ENCODE measurements at places on chromosomes 16 and 17.

DNA sequence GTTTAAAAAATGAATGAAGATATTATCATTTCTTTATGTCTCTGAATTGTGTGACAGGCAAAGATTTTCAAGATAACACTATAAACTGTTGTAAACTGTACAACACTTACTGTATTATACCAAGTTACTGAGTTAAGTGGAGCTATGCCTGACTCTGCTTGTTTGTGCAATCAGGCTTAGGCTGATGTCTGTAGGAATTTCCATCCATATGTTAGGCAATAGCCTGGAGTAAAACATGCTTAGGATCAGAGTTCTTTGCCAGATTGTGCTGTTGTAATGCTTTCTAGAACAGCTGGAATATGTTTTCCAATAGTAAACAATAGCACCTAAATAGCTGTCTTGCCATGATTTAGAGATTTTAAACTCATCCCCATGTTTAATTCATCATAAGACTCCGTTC is 1496.7 kb downstream of the CDH11 start:
- DNase-seq, result no peak

GRCh38 chr17:48173191-48173984 is 65.8 kb downstream of the SNX11 start:
- no peak for DNase-seq

DNA sequence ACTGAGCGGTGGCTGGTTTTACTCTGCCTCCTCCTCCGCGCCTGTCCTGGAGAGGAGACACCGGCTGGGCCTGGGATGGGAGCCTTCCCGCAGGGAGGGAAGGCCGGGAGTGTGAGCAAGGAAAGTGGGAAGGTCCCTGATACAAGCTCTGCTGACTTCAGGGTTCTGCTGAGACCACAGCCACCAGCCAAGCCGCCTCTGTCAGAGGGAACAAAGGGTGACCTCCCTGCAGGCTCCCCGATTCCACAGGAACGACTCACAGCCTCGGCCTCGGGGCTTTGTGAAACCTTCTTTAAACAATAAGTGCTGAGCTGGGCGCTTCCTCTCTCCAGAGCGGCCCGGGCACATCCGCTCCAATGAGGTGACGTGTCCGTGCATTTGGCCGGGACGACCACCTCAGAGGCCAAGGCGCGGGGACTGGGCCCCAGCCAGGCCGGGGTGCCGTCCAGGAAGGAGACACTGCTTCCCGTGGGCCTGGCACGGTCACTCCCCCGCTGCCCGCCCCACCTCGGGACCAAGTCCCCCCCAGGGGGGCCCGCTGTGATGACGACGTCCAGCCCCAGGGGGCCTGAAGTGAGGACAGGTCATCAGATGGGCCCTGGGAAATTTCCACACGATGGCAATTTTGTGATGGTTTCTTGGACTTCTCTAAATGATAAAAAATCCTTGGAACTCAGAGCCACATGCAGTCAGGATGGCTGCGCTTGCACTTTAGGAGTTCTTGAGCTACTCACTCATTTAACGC is 11.8 kb upstream of the CIBAR2 start:
- DNase-seq, result peak; percentile 74

GRCh38 chr16:23920899-23921298 is 85.1 kb downstream of the PRKCB start:
- DNase-seq, result no peak

GRCh38 chr16:65409510-65409909 is 287.6 kb upstream of the CDH11 start:
- DNase-seq, result peak; percentile 58

- DNase-seq, result peak; percentile 61
Observed at GRCh38 chr17:57634713-57635465, 110.2 kb downstream of the CCDC182 start.

DNA sequence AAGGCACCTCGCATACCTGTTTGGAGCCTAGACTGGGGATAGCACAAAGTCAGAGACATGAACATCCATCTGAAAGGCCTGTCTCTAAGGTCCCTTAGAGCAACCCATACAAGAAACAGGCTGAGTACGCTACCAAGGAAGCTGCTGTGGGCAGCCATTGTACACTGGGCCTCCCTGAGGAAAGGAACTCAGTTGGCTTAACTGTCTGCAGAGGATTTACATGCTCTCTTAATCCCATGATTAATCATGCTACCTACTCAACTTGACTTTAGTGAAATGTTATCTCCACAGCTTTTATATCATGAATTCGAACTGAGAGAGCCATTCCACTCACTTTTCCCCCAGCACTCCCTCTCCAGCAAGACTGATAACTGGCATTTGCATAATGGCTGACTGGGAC is 26.0 kb downstream of the PHLPP2 start:
- DNase-seq, result no peak

GRCh38 chr16:75628351-75628750 is 5.3 kb upstream of the ADAT1 start:
- no peak for DNase-seq

DNA sequence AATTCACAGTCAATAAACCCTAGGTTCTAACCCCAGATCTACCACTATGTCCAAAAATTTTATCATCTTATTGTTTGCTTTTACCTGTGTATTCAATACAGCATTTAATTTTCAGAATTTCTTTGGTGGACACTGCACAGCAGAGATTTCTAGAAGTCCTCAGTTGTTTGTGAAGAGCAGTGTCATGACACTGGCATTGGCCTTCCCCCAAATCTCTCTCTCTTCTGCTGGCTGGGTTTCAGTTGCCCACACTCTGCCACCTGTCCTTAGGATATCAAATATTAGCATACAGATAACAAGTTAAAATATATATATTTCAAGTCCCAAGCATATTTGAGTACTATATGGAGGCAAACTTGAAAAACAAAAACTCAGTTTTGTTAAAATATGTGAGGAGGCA is 2.0 kb upstream of the THUMPD1 start:
- no peak for DNase-seq

DNA sequence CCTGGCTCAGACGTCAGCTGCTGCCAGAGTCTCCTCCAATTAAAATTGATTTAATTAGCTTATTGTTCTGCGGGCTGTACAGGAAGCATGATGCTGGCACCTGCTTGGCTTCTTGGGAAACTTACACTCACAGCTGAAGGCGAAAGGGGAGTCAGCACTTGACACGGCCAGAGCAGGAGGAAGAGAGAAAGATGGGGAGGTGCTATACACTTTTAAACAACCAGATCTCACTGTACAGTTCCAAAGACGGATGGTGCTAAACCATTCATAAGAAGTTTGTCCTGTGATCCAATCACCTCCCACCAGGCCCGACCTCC is 1.4 kb upstream of the PRDM7 start:
- no peak for DNase-seq

GRCh38 chr16:49857423-49858181 is 1.7 kb upstream of the ZNF423 start:
- DNase-seq, result peak; percentile 60

- no peak for DNase-seq
Observed at GRCh38 chr16:57544124-57544653, 1.7 kb downstream of the ADGRG5 start.

- DNase-seq, result no peak
Observed at GRCh38 chr16:49526860-49527365, 153.3 kb downstream of the C16orf78 start.

- DNase-seq, result peak; percentile 27
Observed at GRCh38 chr16:11706180-11706742, 36.4 kb downstream of the TXNDC11 start.

DNA sequence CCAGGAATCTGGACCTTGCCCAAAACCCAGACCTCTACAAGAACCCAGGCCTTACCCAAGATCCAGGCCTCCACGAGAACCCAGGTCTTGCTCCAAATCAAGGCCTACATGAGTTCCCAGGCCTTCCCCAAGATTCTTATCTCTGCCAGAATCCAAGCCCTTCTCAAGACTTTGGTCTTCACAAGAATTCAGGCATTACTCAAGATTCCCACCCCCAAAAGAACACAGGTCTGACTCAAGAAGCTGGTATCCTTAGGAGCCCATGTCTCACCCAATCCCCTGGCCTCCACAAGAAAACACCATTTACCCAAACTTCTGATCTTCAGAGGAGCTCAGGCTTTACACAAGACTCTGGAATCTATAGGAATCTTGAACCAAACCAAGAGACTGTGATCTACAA is 2.6 kb downstream of the SPEM3 start:
- DNase-seq, result peak; percentile 46

DNA sequence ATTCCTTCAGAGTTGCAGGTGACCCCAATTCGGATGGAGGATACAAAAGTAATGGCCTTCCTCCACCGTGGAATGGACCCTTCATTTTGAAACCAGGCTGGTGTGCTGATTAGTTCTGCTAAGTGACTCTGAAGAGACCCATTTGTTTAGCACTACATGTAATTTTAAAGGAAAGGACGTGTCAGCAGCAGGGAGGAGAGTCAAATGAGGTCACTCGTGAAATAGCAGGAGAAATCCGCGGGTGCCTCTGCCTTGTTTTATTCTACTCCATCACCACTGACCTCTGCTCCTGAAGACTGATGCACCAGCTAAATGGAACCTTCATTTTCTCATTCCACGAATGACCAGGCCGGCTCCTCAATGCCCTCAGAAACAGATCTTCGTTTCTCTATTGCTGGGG is 589.2 kb downstream of the CDH11 start:
- DNase-seq, result no peak

DNA sequence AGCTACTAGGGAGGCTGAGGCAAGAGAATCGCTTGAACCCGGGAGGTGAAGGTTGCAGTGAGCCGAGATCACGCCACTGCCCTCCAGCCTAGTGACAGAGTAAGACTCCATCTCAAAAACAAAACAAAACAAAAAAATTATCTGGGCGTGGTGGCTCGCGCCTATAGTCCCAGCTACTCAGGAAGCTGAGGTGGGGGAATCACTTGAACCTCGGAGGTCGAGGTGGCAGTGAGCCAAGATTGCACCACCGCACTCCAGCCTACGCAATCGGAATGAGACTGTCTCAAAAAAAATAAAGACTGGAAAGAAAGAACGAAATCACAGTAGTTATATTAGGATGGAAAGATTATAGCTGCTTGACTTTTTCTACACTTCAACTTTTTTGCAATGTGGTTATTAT is 18.9 kb downstream of the COG1 start:
- DNase-seq, result no peak

- no peak for DNase-seq
Observed at GRCh38 chr16:70160821-70161220, 12.8 kb upstream of the CLEC18C start.

- DNase-seq, result no peak
Observed at GRCh38 chr17:45749831-45750335, 34.2 kb upstream of the CRHR1 start.

GRCh38 chr17:37170881-37171425 is 204.8 kb upstream of the C17orf78 start:
- DNase-seq, result no peak

DNA sequence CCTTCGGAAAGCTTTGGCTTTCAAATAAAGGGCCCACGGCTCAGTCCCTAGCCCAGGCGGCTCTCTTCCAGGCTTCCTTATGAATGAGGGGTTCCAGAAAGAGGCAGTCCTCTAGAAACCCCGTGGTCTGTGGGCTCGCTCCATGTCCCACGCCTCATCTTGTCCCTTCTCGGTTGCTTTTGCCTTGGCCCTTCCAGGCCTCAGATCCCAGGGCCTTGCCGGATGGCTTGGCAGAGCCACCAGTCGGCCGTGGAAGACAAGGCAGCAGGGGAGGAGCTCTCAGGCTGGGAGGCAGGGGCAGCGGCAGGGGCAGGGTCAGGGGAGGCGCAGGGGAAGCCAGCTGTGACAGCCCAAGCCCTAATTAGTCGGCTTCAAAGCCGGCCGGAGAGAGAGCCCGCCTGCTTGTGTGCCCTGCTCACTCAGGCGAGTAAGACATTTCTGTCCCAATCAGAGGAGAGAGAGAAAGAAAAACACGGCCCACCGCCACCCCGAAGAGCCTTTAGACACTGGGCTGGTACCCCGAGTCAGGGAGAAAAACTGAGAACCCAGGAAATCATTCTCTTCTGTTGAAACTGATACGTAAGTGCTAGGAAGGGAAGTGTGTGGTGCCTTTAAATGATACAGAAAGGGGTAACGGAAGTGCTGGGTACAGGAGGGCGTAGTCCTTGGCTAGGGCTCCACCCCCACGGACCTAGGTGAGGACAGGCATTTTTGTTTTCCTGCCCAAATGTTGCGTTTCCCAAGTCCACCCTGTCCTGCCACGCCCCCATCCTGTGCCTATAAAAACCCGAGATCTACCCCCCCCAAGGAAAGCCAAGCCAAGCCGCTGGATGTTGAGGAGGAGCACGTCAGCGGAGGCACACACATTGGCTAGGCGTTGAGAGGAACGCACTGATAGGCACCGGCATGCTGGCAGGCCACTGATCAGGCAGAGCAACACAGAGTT is 27.8 kb upstream of the MEIOC start:
- DNase-seq, result no peak

DNA sequence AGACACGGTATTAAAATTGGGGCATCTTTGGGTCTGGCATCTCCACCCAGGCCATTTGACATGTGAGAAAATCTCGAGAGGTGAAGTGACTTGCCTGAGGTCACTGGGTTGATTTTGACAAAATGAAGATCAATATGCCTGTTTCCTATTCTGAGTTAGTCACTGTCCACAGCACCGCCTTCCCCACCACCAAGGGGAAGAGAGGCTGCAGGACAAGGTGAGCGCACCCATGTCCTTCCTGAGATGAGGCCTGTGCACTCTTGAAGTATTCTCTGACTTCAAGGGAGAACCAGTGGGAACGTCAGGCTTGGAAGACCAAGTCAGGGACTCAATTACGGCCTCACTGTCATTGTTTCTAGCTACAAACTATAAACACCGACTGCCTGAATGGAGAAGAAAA is 49.9 kb upstream of the WSB1 start:
- DNase-seq, result no peak

DNA sequence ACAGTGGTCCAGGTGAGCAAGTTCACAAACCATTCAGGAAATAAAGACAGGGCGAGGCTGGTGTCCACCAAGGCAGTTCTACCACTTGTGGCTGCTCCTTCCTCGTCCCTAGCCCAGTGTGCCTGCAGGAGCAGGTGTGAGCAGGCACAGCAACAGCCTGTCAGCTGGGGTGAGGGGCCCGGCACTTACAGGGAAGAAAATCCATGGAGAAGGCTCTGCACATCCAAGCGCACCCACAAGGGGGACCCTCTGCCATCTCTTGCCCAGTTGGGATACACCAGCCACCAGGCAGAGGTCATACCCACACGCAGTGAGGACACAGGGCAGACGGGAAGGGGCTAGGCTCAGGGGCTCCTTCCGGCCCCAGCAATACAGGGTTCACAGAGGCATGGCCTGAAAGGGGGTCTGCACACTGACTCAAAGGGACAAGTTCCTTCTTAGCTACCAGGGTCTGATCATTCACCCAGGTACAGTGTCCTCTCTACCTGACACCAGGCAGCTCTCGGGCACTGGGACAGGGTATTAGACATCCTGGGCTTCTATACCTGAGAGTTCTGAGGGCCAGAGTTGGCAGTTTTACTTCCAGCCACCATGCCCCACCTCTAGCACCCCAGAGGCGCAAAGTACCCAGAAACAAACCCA is 27.0 kb downstream of the CDIP1 start:
- DNase-seq, result peak; percentile 52
